GDM1 (cell line): ENCODE measurements at places on chromosomes 2 and 18.

GRCh38 chr2:120859128-120859527, 123.5 kb downstream of the GLI2 start:
- DNase-seq, result no peak

DNA sequence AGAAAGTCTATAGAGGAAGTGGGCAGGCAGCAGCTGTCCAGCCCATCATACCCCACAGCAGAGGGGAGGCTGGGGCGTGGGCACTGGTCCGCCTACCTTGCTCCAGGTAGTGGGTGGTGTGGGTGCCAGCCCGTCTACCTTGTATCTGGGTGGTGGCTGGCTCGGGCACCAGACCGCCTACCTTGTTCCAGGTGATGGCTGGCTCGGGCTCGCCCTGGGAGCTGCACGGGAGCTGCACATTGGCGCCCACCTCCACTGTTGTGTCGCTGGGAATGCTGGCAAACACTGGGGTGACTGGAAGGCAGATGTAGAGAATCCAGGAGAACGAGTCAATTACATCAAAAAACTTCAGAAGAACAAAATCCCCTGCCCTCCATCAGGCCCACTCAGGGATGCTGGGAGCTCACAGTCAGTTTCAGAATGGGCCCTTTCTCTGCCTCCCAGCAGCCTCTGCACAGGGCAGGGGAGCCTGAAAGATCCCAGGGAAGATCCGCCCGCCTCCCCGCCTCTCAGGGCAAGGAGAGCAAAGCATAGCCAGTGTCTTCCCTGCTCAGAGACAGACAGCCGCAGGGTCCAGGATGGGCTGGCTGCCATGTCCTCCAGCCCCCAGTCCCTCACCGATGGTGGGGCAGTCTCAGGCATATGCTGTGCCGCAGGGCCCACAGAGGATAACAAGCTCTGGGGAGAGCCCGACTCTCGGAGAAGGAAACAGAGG, 82.3 kb downstream of the PXDN start:
- DNase-seq, result no peak

DNA sequence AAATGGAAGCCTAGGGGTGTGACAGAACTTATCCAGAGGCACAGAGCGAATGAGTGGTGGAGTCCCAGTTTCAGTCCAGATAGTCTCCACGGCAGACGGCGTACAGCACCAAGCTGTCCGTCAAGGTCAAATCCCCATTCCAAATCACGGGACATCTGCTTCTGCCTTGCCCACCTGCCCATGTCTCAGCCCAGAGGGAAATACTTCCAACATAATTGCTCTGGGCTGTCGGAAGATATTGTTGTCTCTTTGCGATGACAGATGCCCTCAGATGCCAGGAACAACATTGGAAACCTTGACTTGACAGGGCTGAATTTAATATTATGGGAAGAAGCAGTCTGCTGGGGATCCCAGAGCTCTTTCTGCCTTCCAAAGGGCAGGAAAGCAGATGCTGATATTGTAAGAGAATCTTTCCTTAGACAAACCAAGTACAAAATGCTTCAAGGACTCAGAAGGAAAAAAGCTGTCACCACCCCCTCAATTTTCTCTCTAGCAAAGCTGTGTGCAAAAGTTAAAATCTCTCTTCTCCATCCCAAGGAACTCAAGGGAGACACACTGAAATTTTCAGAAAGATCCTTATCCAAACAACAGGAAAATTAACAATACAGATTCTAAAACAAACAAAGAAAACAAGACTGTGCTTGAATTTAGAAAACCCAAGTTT, 364.0 kb downstream of the LRATD1 start:
- no peak for DNase-seq

GRCh38 chr2:144567745-144568144, 47.8 kb upstream of the ZEB2 start:
- no peak for DNase-seq

- no peak for DNase-seq
Measured at GRCh38 chr2:206442474-206442832, 879 bp upstream of the ADAM23 start.

DNA sequence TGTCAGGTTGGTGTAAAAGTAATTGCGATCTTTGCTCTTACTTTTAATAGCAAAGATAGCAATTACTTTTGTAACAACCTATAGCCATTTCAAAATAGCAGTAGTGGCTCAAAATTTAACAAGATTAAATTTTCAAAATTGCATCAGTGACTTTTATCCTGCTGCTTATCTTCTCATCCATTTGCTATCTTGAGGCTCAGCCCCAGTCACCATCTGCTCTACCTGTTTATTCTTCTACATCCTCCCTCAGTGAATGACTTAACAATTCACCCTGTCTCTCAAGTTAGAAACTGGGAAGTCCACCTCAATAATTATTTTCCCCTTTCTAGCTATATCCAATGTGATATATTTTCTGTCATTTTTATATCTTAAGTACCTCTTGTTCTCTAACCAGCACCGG, 148.6 kb upstream of the ZNF804A start:
- no peak for DNase-seq

DNA sequence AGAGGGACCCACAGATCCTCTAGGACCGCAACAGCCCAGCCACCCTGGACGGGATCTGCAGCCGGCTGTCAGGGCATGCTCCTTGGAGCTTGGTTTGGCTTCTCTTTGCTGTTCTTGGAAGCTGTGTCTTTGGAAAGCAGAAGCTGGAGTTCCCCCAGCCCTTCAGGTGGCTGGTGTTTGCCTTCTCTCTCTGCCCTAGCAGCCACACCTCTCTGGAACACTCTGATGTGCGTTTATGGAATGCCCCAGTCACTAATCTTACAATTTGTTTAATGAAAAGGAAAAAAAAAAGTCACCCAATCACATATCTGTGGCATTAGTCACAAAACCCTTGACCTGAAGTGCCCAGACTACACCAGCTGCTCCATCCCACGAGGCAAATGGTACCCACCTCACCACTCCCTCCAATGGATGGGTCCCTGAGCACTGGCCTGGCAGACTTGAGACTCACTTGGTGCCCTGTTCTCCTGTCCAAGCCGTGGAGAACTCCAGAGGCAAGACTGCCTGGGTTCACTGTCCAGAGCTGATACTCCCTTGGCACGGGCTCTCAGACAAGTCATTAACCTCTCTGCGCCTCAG, 70.2 kb upstream of the DAPL1 start:
- no peak for DNase-seq

- DNase-seq, result no peak
Measured at GRCh38 chr18:67342159-67342558, 174.4 kb downstream of the DSEL start.
